ENCODE measurements at places on chromosomes 3 and 15. TPM values are rescaled to one million over a fixed set of nuclear protein-coding genes. Genes with fewer than 3 reads are reported as not detected.

GRCh38 chr3:74614107-74614967 is at the start of gene CNTN3:
Gene CNTN3, minus strand, starts transcription at chr3:74614659. Its CDS starts 93,547 bp downstream, at chr3:74521112.
- H3K27ac ChIP-seq = no peak within 1 kb of the TSS
- no peak for DNase-seq
- H3K4me3 ChIP-seq = no peak within 1 kb of the TSS
- H3K36me3 ChIP-seq = no peaks in the 10 kb centered on the region
- no peaks in the 10 kb centered on the region for H3K4me1 ChIP-seq

GRCh38 chr3:71018799-71019198 is 564.7 kb downstream of the FOXP1 start:
- no peaks in the 10 kb centered on the region for H3K4me1 ChIP-seq
- DNase-seq = no peak
- no peak overlapping the region for H3K27ac ChIP-seq
- no peaks in the 10 kb centered on the region for H3K27me3 ChIP-seq

- no peak overlapping the region for H3K4me3 ChIP-seq
- no peaks in the 10 kb centered on the region for H3K27me3 ChIP-seq
- no peak overlapping the region for H3K27ac ChIP-seq
- no peaks in the 10 kb centered on the region for H3K36me3 ChIP-seq
Measured at GRCh38 chr15:71801935-71802655, 8.3 kb upstream of the NR2E3 start.

Gene FRMD4B
- 5.7 TPM for total RNA-seq

Gene LDHAL6B
- not detected for total RNA-seq

All from PC-3 (cell line).